Fibroblast of lung (primary cell): ENCODE measurements at places on chromosomes 6 and 20.

- H3K4me1 ChIP-seq = no peaks in the 10 kb centered on the region
- H3K27ac ChIP-seq = no peak overlapping the region
- peaks cover 8% of the 10 kb centered on the region for H3K27me3 ChIP-seq
- no peaks in the 10 kb centered on the region for H3K36me3 ChIP-seq
Measured at GRCh38 chr6:3541006-3541585, 84.2 kb upstream of the SLC22A23 start.

GRCh38 chr6:94735270-94735669 is 842.1 kb upstream of the MANEA start:
- DNase-seq = no peak
- no peak overlapping the region for H3K27ac ChIP-seq
- no peaks in the 10 kb centered on the region for H3K27me3 ChIP-seq
- H3K4me3 ChIP-seq = no peak overlapping the region

DNA sequence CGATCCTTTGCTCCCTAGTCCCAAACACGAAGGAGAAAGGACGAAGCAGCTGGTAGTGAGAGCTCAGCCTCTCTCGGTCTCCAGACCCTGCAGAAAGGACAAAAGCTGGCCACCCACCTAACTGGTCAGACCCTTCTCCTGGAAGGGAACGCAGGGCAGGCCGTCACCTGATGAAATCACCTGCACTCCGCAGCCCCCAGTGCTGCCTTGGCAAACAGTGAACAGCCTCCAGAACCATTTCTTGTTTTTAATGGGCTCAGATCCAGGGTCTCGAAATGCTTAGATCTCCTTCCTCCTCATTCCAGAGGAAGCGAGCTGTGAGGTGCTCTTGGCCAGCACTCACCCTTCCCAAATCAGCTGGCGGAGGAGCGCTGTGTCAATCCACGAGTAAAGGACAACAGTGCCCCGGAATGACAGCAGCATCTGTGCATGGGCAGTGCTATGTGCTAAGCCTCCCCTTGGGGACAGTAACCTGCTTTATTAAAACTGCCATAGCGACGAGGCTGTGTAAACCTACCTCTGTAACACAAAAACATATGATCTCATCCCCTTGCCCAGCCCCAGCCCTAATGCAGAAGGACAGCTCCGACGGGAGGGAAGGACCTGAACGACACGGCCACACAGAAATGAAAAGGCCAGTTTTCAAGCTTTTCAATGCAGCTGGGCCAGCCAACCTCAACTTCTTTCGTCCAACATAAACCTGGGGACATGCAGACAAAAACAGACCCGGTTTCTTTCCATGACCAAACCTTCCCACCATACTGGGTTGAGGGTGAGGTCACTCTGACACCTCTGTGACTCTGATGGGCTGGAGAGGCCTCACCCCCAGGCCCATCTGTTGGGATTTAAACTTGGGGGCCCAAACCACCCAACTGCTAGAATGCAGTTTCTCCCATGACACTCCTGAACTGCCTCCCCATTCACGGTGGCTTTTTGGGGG is 43.3 kb downstream of the SULF2 start:
- no peaks in the 10 kb centered on the region for H3K4me1 ChIP-seq
- DNase-seq = no peak
- no peaks in the 10 kb centered on the region for H3K27me3 ChIP-seq
- H3K4me3 ChIP-seq = no peak overlapping the region

- no peaks in the 10 kb centered on the region for H3K27me3 ChIP-seq
- H3K36me3 ChIP-seq = no peaks in the 10 kb centered on the region
- DNase-seq = no peak
Measured at GRCh38 chr6:43115365-43115764, 39.3 kb downstream of the PTK7 start.

DNA sequence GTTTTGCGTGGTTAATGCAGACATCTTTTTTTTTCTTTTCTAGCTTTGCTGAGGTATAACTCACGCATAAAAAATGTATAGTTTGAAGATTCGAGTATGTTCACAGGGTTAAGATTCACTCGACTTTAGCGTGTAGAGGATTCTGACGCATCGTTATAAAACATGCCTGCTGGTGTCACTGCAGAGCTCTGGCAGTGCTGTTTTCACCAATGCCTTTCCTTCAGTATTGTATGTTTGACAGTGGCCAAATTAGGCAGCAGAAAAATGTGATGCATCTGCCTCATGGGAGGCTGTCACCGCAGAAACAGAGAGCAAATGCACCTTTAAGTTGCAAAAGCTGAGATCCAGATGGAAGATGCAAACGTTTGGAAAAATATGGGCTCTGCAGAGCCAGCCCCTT is 18.0 kb upstream of the SIRPB2 start:
- peak; percentile 11 for DNase-seq
- no peak overlapping the region for H3K4me3 ChIP-seq
- H3K27ac ChIP-seq = no peak overlapping the region
- no peaks in the 10 kb centered on the region for H3K27me3 ChIP-seq

GRCh38 chr6:163964789-163965188 is 550.3 kb downstream of the QKI start:
- H3K27ac ChIP-seq = no peak overlapping the region
- no peaks in the 10 kb centered on the region for H3K4me1 ChIP-seq
- no peak for DNase-seq
- H3K36me3 ChIP-seq = no peaks in the 10 kb centered on the region

- peaks cover under 1% of the 10 kb centered on the region for H3K4me1 ChIP-seq
- no peak overlapping the region for H3K27ac ChIP-seq
- peaks cover 15% of the 10 kb centered on the region for H3K36me3 ChIP-seq
Measured at GRCh38 chr6:30730601-30731435, 10.7 kb downstream of the TUBB start.

DNA sequence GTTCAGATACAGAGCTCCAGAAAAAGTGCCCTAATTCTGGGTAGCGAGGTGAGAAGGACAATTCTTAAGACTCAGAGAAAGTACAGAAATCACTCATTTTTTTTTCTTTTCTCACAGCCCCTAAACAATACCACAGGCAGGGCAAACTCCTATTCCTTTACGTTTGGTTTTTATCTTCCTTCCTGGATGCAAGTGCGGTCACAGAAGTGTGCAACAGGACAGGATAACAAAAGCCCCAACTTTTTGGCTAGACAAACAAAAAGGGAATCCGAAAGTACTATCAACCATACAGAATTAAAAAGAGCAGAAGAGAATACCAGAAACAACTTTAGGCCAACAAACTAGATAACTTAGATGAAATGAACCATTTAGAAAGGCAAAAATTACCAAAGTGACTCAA is 18.4 kb upstream of the BEND6 start:
- H3K36me3 ChIP-seq = no peaks in the 10 kb centered on the region
- no peaks in the 10 kb centered on the region for H3K27me3 ChIP-seq
- no peak overlapping the region for H3K4me3 ChIP-seq
- no peak overlapping the region for H3K27ac ChIP-seq

DNA sequence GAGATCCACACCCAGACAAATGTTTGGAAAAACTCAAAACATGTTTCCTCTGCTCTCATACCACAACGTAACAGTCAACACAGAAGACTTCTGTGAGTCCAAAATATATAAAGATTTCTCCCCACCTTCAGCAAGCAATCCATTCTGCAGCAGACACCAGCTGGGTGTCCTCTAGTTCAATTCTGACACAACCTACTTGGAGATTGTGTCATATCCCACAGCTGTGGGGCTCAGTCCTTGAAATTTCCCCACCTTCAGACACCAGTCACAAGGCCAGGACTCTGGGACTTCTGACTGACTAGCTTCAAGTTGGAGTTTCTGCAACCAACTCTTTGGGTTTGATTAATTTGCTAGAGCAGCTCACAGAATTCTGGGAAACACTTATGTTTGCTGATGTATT is 244.8 kb upstream of the CDYL start:
- no peaks in the 10 kb centered on the region for H3K27me3 ChIP-seq
- H3K36me3 ChIP-seq = no peaks in the 10 kb centered on the region
- H3K27ac ChIP-seq = no peak overlapping the region
- no peaks in the 10 kb centered on the region for H3K4me1 ChIP-seq
- no peak for DNase-seq

DNA sequence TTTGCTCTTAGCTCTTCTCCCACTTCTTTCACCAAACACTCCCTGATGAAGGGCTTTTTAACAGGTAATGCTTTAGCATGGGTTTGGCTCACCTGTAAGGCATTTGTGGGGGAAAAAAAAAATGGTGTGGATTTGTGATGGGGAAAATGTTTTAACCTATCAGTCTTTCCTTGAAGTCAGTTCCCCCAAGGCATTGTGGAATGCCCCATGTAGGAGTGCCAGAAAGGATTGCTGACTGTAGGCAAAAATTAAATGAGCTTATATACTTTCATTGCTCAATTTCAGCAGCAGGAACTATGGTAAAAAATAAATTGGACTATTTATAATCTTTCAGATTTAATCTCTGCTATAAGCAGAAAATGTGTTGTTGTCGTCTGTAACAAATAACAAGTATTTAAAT is 10.6 kb upstream of the SASH1 start:
- peaks cover 4% of the 10 kb centered on the region for H3K4me1 ChIP-seq
- no peak overlapping the region for H3K4me3 ChIP-seq
- no peak for DNase-seq
- H3K36me3 ChIP-seq = no peaks in the 10 kb centered on the region
- no peak overlapping the region for H3K27ac ChIP-seq

- H3K4me3 ChIP-seq = no peak overlapping the region
- H3K27ac ChIP-seq = no peak overlapping the region
- no peaks in the 10 kb centered on the region for H3K4me1 ChIP-seq
- H3K36me3 ChIP-seq = no peaks in the 10 kb centered on the region
- H3K27me3 ChIP-seq = no peaks in the 10 kb centered on the region
Measured at GRCh38 chr6:82442061-82442719, 78.6 kb downstream of the TPBG start.

DNA sequence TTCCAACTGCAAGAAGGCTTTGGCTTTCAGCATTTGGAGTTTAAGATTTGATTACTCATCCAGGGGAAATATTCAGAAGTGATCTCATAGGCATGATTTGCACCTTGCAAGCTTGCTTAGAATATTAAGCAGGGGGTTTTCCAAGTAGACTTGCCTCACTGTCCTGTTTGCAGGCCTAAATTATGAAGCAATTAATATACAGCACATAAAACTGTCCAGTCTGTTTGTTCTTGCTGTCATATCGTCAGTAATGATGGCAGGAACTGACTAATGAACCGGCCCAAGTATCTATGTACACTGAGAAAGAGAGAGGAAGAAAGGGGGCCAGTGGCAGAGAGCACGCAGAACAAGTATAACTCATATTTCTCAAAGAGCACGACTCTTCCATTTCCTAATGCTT is 212.5 kb upstream of the SUPT3H start:
- peaks cover 10% of the 10 kb centered on the region for H3K4me1 ChIP-seq
- H3K4me3 ChIP-seq = no peak overlapping the region
- DNase-seq = peak; percentile 93

GRCh38 chr20:40750541-40751035 is 61.6 kb upstream of the MAFB start:
- no peak overlapping the region for H3K4me3 ChIP-seq
- DNase-seq = no peak
- H3K27me3 ChIP-seq = no peaks in the 10 kb centered on the region
- no peaks in the 10 kb centered on the region for H3K36me3 ChIP-seq

- no peak overlapping the region for H3K27ac ChIP-seq
- H3K4me3 ChIP-seq = no peak overlapping the region
- H3K4me1 ChIP-seq = no peaks in the 10 kb centered on the region
Measured at GRCh38 chr6:34001706-34002621, 143.9 kb downstream of the GRM4 start.

- peaks cover 9% of the 10 kb centered on the region for H3K27me3 ChIP-seq
- no peaks in the 10 kb centered on the region for H3K36me3 ChIP-seq
- no peak overlapping the region for H3K27ac ChIP-seq
- no peak overlapping the region for H3K4me3 ChIP-seq
- H3K4me1 ChIP-seq = no peaks in the 10 kb centered on the region
Measured at GRCh38 chr20:23207826-23208540, 121.9 kb upstream of the CD93 start.

DNA sequence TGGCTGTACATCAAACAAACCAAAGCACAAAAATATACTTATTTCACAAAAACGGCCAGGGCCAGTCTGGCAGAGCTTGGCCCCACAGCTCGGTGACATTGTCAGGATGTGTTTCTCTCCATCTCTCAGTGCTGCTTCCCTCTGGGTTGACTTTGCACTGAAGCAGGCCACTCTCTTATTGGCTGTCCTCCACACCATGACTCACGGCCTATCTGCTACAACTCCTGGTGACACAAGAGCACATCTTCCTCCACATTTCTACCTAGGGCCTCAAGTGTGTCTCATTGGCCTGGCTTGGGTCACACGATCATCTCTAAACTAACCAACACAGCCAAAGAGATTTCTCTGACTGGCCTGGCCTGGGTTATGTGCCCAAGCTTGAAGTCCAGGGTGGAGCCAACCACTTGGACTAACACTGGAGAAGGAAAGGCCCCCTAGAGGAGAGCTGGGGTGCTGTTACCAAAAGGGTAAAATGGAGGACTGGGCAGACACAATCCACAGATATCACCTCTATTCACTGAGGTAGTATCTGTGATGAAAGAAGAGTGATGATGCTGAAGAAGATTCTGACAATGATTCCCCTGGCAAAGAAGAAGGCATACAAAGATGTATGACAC is 159.8 kb upstream of the TSHZ2 start:
- H3K4me3 ChIP-seq = no peak overlapping the region
- H3K4me1 ChIP-seq = no peaks in the 10 kb centered on the region
- DNase-seq = no peak
- no peaks in the 10 kb centered on the region for H3K36me3 ChIP-seq

- H3K27ac ChIP-seq = no peak overlapping the region
- peaks cover 5% of the 10 kb centered on the region for H3K4me1 ChIP-seq
- H3K4me3 ChIP-seq = no peak overlapping the region
- no peaks in the 10 kb centered on the region for H3K27me3 ChIP-seq
- H3K36me3 ChIP-seq = no peaks in the 10 kb centered on the region
Measured at GRCh38 chr6:45469663-45470062, 91.9 kb upstream of the SUPT3H start.

GRCh38 chr20:60034231-60035110 is 76.2 kb downstream of the CDH26 start:
- no peak for DNase-seq
- H3K27ac ChIP-seq = no peak overlapping the region
- H3K36me3 ChIP-seq = no peaks in the 10 kb centered on the region
- no peak overlapping the region for H3K4me3 ChIP-seq
- no peaks in the 10 kb centered on the region for H3K4me1 ChIP-seq

GRCh38 chr20:33812908-33813462 is 1.8 kb downstream of the CHMP4B start:
- H3K27ac ChIP-seq = peak overlapping the region; percentile 98
- H3K36me3 ChIP-seq = no peaks in the 10 kb centered on the region
- H3K27me3 ChIP-seq = no peaks in the 10 kb centered on the region
- H3K4me1 ChIP-seq = no peaks in the 10 kb centered on the region

- no peak overlapping the region for H3K4me3 ChIP-seq
- peaks cover 2% of the 10 kb centered on the region for H3K4me1 ChIP-seq
- no peaks in the 10 kb centered on the region for H3K27me3 ChIP-seq
- DNase-seq = no peak
Measured at GRCh38 chr6:835476-836160, 142.7 kb upstream of the EXOC2 start.
